ENCODE measurements at places on chromosomes 6 and 20. TPM values are rescaled to one million over a fixed set of nuclear protein-coding genes. Genes with fewer than 3 reads are reported as not detected.

- no peak for DNase-seq
Observed at GRCh38 chr6:19603721-19604120, 233.4 kb upstream of the ID4 start.

The RWDD2A gene
- 4.1 TPM for polyA plus RNA-seq

The ZNF831 gene
- polyA plus RNA-seq, result 2.5 TPM

- no peak for DNase-seq
Observed at GRCh38 chr6:51644426-51644825, 443.0 kb downstream of the PKHD1 start.

- no peak for DNase-seq
Observed at GRCh38 chr20:51526106-51526470, 16.4 kb downstream of the NFATC2 start.

GRCh38 chr20:58544891-58545290, 29.7 kb upstream of the APCDD1L start:
- no peak for DNase-seq

- no peak for DNase-seq
Observed at GRCh38 chr6:33705268-33705885, 6.1 kb downstream of the UQCC2 start.

The RHAG gene
- not detected for polyA plus RNA-seq

DNA sequence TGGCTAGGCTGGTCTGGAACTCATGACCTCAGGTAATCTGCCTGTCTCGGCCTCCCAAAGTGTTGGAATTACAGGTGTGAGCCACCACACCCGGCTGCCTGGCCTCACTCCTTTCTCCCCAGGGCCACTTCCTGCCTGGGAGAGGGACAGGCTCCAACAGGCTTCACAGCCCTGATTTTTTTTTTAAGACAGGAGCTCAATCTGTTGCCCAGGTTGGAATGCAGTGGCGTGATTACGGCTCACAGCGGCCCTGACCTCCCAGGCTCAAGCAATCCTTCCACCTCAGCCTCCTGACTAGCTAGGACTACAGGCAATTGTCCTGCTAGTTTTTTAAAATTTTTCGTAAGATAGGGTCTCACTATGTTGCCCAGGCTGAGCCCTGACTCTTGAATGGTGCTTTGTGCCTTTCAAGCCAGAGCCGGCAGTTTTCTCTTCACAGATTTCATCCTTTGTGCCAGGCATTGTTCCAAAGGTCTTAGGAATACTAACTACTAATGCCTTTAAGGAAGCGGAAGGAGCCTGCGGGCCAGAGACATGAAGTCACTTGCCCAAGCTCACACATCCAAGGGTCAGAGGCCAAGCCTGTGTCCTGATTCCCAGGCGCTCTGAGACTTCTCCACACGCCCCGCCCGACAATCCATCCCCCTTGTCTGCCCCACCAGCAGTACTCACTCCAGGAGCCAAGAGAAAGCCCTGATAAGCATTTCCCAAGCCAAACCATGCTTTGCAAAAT, 19.2 kb downstream of the CAPN11 start:
- no peak for DNase-seq

GRCh38 chr6:117718895-117719294, 43.6 kb downstream of the NUS1 start:
- no peak for DNase-seq

DNA sequence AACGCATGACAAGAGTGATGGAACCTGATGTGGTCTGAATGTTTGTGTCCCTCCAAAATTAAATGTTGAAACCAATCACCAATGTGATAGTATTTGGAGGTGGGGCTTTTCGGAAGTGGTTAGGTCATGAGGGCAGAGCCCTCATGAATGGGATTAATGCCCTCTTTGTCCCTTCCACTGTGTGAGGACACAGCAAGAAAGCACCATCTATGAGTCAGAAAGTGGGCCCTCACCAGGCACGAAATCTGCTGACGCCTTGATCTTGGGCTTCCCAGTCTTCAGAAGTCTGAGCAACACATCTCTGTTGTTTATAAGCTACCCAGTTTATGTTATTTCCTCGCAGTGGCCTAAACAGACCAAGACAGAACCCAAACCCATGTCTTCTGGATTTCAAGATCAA, 244.0 kb upstream of the JAG1 start:
- no peak for DNase-seq

DNA sequence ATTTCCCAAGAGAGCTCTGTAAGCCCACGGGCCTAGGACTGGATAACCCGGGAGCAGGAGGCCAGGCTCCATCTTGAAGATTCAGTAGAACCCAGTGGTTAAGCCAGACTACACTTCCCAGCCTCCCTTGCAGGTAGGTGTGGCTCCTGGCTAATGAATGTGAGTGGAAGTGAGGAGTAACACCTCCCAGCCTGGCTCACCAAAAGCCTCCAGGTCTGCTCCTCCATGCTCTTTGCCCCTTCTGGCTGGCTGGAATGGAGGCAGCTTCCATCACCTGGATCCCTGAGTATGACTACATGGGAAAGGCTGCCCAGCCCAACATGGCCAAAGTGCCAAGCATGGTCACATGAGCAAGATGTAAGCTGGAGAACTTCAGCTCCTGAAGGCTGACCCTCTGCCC, 9.7 kb downstream of the LRRN4 start:
- DNase-seq, result no peak

The PSORS1C2 gene
- not detected for polyA plus RNA-seq

DNA sequence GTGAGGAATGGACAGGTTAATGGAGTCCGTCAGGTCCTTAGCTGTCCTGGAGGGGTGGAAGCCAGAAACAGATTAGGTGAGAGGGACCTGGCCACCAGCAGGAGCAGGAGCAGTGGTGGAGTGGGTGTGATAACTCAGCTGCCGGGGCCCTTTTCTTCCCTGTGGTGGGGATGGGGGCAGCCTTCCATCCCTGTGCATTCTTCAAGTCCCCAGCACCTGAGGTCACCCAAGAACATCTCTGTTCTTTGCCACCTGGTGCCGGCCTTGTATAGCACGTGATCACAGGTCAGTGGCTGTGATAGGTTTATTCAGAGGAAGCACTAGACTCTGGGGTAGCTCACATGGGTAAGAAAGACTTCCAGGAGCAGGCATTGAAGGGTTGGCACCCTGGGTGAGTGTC, 16.6 kb downstream of the ERGIC3 start:
- DNase-seq, result no peak

DNA sequence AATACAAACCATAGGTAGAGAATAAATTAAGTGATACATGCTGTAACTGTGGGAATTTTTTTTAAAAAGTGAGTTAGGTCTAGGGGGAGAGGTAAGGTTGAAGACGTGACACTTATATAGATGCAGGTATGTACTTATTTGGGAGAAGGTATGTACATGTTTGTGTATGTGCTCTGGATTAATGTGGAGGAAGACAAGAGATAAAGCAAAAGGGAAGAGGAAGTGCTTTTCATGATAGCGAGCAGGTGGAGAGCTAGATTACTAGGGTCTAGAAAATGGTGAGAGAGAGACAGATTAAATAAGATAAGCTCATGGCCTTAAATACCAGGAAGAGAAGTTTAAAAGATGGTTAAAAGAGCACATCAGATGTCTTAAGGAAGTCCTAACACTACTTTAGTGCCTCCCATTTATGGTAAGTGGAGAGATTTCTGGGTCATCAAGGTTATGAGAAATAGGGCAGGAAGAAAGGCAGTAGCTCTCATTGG, 92.5 kb downstream of the MAN1A1 start:
- DNase-seq, result no peak

The FGD2 gene
- polyA plus RNA-seq, result 63.1 TPM

GRCh38 chr6:71579902-71580301, 291.3 kb downstream of the OGFRL1 start:
- no peak for DNase-seq

- no peak for DNase-seq
Observed at GRCh38 chr6:143164565-143165105, 103.9 kb downstream of the AIG1 start.

- DNase-seq, result no peak
Observed at GRCh38 chr20:41387444-41387851, 20.8 kb upstream of the EMILIN3 start.

DNA sequence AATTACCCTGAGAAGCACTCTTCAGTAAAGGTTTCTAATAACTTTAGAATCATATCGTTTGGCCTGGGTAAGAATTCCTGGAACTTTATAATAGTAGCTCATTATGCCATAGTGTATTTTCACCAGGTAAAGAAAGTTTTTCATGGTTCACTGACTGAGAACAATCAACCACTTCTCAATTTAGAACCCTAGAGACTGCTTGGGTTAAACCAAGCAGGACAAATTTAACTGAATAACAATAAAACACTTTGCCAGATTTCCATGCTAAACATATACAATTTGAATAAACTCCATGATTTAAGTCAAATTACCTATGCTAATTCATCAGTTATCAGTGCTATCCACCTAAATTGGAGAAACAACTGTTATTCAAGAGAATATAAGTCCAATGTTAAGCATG, 99.4 kb downstream of the PLG start:
- DNase-seq, result no peak

- no peak for DNase-seq
Observed at GRCh38 chr20:58714340-58714922, 21.8 kb downstream of the NPEPL1 start.

DNA sequence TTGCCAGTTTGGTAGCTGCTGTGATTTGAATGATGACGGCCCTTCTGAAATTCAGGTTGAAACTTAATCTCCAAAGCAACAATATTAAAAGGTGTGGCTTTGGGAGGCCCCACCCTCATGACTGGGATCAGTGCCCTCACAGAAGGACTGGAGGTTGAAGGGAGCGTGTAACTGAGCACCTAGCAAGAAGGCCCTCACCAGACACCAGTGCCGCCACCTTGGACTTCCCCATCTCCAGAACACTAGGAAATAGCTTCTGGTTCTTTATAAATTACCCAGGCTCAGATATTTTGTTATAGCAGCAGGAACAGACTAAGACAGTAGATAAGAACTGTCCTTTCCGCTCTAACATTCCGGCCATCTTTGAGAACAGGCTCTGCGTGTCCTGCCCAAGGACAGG, 243.1 kb downstream of the DLL1 start:
- no peak for DNase-seq

- DNase-seq, result no peak
Observed at GRCh38 chr6:21371676-21372171, 221.8 kb upstream of the SOX4 start.
